T-helper 17 cell (primary cell): ENCODE measurements at places on chromosomes 12 and 14. TPM values are rescaled to one million over a fixed set of nuclear protein-coding genes. Genes with fewer than 3 reads are reported as not detected.

Gene ESRRB
- not detected for total RNA-seq

Gene SERPINA1
- 15.5 TPM for total RNA-seq

Gene BICDL1
- 146 TPM for total RNA-seq

Gene KERA
- not detected for total RNA-seq

Gene MAP1LC3B2
- total RNA-seq = 2.7 TPM

Gene TRIM9
- 0.16 TPM for total RNA-seq

Gene SLC25A47
- not detected for total RNA-seq

Gene SMIM41
- not detected for total RNA-seq

Gene SERPINA12
- total RNA-seq = not detected

Gene PRH2
- total RNA-seq = not detected

Gene AQP2
- not detected for total RNA-seq

Gene ZDHHC22
- total RNA-seq = not detected

Gene FOXN4
- total RNA-seq = not detected

Gene COX8C
- total RNA-seq = not detected

Gene GCN1
- 163 TPM for total RNA-seq

Gene BATF
- 21.3 TPM for total RNA-seq

Gene KRT3
- total RNA-seq = not detected

Gene CCDC38
- not detected for total RNA-seq

Gene CLEC4E
- total RNA-seq = 0.73 TPM

Gene FSCB
- total RNA-seq = not detected

Gene SELPLG
- total RNA-seq = 131 TPM

Gene MYL2
- not detected for total RNA-seq
